ENCODE measurements at places on chromosomes 7 and 10.

DNA sequence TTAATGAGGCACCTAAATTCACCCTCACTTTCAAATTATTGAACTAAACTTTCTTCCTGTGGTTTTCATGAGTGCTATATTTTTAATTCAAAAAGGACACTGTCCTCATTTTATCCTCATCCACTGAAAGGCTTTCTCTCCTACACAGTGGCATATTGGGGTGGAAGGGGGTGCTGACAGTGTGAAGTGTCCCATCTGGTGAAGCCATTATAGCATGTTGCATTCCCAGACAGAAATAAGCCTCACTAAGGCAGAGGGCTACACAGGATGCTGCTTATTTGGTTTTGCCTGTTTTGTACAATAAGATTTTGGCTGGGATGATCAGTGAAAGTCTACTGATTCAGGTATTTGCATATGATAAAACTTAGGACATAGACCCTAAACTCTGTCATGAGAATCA lies 82.4 kb upstream of the INHBA start:
- no peak for DNase-seq

- DNase-seq = no peak
Observed at GRCh38 chr10:47322300-47323061, at the start of gene GDF2. Gene GDF2 (plus strand): TSS chr10:47322454. CDS start chr10:47322669, 215 bp downstream.

DNA sequence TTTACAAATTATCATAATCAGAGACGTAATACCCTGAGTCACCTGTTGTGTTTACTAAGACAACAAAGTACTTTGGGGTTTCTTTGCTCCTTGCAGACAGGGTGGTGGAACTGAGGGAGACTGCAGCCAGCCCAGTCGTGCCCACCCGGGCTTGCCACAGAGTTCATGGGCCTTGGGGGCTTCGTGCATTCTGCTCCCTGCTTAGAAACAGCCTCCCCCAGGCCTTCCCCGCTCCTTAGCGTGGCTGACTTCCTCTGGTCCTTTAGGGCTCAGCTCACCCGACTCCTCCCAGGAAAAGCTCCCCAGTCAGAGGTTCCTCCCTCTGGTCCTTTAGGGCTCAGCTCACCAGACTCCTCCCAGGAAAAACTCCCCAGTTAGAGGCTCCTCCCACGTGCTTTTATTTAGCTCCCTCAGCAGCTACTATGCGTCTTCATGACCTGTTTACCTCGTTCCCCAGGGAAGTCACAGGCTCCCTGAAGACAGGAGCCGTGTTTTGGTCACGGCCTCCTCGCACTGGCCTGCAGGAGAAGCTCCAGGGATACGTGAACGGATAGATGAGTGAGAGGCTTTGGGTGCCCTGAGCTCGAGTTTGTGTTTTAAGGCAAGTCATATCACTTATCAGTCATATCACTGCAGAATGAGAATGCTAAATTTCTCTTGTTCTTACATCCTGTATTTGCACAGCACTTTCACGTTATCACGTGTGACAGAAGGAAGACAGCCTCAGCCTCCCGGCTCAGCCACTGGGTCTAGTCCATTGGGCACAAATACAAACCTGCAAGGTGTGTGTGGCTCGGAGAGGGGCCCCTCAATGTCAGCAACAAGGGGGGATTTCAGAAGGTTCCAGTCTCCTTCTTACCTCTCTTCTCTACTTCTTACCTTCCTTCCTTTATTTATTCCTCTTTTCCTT lies 52.7 kb upstream of the VIPR2 start:
- DNase-seq = no peak

DNA sequence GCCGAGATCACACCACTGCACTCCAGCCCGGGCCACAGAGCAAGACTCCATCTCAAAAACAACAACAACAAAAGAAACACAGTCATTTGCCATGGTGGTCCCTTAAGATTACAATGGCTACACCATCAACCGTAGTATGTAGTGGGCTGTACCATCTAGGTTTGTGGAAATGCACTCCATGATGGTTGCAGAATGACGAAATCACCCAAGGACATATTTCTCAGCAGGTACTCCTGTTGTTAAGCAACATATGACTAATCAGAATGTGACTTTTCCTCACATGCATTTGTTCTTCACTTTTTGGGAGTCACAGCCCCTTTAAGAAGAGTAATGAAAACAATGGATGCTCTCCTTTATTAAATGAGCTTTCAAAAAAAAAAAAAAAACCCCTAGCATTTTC lies 11.0 kb downstream of the SVIL start:
- no peak for DNase-seq

- DNase-seq = no peak
Observed at GRCh38 chr10:69792341-69792740, 9.4 kb upstream of the COL13A1 start.

GRCh38 chr7:28711114-28711513 lies 247.0 kb downstream of the TRIL start:
- DNase-seq = no peak

GRCh38 chr7:82527851-82528250 lies 84.3 kb upstream of the CACNA2D1 start:
- no peak for DNase-seq

DNA sequence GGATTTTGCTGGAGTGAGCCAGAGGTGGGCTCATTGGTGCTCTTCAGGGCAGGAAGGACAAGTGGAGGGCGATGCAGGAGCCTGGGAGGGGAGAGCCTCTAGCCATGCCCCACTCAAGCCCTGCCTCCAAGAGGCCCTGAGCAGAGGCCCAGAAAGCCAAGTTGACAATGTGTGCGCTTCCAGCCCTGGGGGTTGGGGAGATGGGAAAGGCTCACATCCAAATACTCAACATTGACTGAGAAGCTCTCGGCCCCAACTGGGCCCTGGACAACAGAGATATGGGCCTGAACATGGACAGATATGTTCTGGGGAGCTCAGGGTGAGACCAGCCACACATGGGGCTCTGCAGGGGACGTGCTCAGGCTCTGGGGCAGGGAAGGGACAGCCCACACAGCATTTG lies 39.0 kb downstream of the FRMPD2 start:
- DNase-seq = no peak

GRCh38 chr7:156493942-156494341 lies 146.6 kb upstream of the RNF32 start:
- no peak for DNase-seq

DNA sequence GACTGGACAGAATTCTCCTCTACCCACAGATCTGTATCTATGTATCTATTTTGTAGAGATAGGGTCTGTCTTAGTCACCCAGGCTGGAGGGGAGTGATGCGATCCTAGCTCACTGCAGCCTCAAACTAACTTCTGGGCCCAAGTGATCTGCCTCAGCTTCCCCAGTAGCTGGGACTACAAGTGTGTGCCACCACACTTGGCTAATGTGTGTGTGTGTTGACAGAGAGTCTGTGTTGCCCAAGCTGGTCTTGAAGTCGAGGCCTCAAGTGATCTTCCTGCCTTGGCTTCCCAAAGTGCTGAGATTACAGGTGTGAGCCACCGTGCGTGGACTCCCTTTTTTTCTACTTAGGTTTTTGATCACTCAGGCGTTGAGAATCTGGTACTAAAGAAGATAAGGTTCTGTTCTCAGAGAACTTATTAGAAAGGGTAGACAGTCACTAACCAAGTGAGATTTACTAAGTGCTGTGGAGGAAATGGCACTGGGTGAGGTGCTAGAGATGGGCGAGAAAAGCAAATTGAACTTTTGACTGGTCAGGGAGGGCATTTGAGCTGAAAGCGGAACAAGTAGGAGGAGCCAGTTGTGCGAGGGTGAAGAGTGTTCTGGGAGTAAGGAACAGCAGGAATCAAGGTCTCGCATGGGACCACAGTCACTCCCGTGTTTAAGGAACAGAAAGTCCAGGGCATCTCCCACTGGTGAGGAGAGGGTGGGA lies 18.0 kb downstream of the NDUFB2 start:
- DNase-seq = no peak

GRCh38 chr10:12600652-12601051 lies 251.3 kb downstream of the CAMK1D start:
- DNase-seq = no peak

DNA sequence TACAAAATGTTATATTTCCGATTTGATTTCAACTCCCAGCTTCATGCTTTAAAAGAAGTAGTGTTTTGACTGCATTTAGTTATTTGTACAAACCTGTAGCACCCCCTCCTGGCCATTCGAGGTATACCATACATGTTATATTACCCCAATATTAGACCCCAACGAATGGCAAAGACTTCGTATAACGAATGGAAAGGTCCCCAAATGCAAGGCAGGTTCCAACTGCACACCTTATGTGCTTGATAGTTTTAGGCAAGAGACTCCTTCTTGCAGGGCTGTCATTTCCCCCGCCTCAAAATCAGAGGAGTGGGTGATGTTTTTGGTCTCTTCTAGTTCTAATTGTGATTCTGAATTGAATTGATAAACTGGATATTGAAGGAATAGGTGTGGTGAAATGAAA lies 101.1 kb upstream of the TARP start:
- no peak for DNase-seq

DNA sequence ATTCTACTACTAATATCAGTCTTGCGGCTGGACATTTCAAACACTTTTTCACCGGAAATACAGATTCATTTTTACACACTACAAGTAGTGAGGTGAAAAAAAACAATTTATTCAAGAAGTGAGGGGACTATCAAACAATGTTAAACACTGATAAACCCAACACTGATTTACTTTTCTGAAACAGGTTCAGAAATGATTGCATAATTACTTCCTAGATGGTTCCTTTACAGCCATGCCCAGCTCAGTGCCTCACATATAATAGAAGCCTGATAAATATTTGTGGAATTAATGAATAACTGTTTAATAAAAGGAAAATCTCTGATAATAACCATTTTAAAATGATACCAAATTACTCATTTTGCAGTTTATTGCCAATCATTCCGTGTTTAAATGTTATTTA lies 34.6 kb downstream of the FRA10AC1 start:
- DNase-seq = no peak

GRCh38 chr10:17239345-17240085 lies 11.5 kb downstream of the VIM start:
- no peak for DNase-seq

DNA sequence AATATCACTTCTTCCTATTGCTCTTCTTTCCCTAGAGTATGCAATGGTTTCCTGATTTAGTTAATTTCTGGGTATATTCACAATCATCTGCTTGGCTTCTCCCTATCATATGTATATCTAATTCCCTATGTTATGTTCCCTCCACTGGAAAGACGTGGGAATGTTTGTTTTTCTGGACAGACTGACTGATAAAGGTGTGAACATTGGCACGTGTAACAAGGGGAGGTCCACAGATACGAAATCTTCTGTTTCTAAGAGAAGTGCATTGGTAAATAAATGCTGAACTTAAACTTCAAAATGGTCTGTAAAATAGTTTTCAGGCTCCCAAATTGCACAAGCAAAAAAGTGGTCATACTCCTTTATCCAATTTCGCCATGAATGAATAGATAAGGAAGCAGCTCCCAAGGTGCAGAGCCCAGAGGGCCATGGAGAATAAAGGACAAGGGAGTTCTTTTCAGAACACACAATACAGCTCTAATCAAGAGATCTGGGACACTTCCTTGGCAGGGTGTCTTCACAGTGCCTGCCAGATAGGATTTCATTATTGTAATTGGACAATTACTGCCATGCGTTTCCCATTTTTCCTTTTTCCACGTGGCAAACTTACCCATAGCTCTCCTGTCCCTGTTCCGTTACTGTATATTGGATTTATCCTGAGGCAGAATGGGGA lies 141.9 kb downstream of the RNF133 start:
- DNase-seq = no peak

- no peak for DNase-seq
Observed at GRCh38 chr10:94239696-94240095, 123.0 kb downstream of the NOC3L start.

DNA sequence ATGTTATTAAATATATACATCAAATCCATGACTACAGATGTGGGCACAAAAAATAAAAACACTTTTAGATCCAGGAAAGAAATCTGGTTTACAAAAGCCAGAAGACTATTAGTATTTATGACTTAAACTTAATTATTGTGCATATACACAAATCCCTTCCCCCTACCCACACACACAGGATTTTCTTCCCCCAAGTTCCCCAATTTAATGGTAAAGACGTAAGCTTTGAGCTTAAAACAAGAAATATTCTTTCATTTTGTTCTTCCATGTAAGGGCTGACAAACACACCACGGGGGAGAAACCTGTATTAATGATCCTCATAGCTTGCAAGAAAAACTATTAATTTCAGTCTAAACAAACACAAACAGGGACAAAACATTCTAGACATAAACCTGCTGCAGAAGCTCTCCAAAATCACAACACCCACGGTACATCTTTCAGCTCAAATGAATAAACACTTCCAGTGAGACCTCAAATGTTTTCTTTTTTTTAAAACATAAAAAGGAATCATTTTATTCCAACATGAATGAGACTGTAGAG lies 28.5 kb downstream of the OSBPL3 start:
- DNase-seq = no peak

GRCh38 chr10:16950656-16951601 lies 133.7 kb upstream of the RSU1 start:
- no peak for DNase-seq

DNA sequence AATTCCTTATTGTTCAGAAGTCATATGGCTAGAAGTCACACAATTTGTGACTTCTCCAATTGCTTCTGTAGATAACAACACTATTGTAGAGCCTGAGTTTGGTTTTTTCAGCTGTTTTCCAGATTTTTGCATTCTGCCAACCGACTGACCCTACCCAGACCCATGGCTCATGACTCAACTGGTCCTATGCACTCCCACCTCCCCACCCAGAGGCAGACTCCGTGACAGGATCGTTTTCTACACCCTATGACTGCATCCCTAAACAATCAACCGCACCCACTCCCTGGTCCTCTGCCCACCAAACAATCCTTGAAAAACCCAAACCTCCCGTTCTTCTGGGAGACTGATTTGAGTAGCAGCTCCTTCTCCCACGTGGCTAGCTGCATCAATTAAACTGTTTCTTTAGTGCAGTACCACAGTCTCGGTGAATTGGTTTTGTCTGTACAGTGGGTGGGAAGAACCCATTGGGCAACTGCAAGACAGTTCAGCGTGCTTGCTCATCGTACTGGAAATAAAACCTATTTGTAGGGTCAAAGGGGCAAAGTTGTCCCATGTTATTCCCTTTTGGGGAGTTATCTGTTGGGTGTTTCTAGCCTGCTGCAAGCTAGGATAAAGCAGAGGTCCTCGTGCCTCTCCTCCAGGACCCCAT lies 150.3 kb upstream of the FAM20C start:
- no peak for DNase-seq

DNA sequence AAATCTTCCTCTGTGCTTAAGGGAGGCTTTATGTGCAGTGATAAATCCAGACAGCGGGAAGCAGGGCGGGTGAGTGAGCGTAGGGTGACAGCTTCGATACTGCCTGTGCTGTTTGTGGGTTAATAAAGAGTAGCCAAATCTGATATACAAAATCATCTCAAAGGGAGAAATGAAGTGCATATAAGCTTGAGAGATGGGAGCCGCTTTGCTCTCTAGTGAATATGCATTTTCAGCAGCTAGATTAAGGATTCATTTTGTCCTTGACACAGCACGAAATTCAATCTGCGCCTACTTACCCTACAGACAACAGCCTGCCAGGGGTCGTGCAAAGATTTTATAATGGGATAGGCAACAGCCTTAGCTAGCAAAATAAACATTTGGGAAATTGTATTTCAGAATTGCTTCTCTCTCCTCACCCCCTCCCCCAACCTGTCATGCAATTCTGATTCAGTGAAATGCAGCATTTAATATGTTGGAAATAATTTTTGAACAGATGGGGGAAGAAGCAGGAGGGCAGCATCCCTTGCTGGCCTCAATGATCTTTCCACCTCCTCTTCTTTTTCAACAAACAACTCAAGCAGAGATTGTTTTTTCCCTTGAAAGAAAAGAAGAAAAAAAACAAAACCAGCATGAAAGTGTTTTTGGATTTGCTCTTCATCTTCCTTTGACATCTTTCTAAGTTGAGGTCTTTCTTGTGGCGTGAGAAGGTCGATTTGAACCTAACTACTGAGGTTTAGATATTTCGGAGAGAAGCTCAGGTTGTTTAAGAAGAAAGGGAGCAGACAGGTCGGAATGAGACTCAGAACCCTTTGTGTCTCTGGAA lies 117.9 kb downstream of the AOAH start:
- no peak for DNase-seq
